ENCODE measurements at places on chromosomes 4 and X.

DNA sequence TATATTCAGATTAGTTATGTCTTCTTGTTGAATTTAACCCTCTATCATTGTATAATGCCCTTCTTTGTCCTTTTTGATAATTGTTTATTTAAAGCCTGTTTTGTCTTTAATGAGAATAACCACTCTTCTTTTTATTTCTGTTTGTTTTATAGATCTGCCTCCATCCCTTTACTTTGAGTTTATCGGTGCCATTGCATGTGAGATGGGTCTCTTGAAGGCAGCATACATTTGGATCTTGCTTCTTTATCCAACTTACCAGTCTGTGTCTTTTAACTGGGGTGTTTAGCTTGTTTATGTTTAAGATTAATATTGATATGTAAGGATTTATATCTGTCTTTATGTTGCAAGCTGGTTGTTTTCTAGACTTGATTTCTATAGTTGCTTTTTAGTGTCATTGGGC is 115.8 kb downstream of the RTL3 start:
- no peak for DNase-seq

DNA sequence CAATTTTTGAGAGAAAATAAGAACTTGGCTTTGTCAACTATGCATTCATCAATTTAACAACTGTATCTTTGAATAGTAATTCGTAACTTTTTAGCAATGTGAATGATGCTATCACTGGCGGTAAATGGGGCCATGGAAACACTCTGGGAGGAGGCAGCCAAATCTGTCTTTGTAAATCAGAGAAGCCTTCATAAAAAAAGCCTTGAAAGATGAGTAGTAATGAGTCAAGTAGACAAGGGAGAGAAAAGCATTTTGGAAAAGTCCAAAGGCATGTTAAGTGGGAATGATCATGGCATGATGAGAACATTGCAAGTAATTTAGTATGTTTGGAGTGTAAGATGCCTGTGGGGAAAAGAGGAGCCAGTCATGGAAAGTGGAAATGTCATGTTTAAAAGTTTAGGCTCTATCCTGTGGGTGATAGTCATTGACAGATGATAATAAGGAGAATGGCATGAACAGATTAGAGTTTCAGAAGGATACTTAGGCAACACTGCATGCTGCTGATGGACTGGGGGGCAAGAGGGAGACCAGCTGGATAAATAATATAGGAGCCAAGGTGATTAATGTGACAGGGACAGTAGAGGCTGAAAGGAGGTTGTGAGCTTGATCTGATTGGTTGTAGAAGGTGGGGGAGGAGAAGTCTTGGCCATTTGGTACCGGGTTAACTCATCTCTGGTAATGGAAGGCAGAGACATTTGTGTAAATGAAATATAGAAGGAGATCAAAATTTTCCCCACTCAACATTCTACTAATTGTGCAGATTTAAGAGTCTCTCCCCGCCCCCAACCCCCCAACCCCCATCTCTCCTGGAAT is 16.3 kb downstream of the SPRY1 start:
- no peak for DNase-seq

DNA sequence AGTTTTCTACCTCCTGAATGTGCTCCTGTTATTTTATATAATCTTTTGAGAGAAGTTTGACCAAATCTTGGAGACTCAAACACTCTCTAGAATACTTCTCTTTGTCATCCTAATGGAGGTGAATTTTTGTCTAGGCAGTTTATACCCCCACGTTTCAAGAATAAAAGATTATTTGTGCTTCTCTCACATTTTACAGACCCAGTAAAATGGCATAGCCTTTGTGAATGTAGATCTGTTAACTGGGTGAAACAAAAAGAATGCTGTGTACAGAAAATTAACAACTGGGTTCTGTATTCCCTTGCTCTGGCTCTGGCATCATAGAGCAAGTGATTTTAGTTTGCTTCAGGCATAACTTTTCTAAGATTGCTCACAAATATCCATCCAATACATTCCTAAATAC is 26.1 kb downstream of the GASK1B start:
- DNase-seq, result no peak

GRCh38 chr4:159173886-159174285 is 71.0 kb downstream of the RAPGEF2 start:
- no peak for DNase-seq

- DNase-seq, result no peak
Observed at GRCh38 chr4:44544158-44544557, 95.5 kb upstream of the KCTD8 start.

DNA sequence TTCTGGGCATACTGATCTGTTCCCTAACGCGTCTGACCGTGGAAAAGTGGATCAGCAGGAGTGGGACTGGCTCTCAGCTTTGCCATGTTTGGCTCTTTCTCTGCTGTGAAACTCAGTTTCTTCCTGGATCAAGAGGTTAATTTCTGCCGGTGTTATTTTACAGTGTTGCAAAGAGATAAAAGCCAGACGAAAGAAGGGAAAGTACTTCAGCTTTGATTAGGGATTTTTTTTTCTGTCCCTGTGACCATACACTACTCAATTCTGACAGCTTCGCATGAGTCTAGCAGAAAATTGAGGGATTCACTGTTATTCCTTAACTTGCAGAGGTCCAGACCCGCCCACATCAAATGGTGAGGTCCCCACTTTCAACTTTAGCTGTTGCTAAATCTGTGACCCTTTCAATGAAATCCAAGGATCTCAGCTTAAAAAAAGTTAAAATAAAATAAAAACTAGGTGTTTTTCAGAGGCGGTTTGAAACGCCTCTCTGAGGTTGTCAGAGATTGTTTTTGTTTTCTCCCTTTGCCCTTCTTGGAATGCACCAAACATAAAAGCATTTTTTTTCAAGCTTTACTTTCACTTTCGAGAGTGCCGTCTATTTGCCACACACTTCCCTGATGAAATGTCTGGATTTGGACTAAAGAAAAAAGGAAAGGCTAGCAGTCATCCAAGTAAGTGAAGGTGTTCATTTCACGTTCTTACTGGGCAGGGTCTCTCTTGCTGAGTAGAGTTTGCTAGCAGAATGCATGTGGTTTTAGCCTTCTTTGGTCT is at the start of gene TLR3:
Gene TLR3, plus strand, starts transcription at position 576 of the 768 bp plus-strand sequence. CDS start 7,464 bp downstream, outside the sequence.
- DNase-seq, result no peak

GRCh38 chrX:80513625-80514024 is 93.4 kb downstream of the TENT5D start:
- no peak for DNase-seq

DNA sequence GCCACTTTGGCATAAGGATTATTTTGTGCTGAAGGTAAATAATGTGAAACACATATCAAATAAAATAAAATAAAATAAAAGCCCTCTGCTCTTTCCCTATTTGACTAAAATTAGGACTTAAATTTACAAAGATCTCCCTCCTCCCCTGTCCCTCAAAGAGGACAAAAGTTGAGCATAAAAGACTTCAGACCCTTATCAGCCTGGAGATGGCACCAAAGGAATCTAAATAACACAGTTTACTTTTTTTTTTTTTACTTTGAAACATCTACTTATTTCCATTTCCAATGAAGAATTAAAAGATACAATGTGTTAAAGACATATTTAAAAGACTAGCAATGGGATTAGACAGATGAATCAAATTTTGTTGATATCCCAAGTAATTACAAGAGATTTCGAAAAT is 89.7 kb downstream of the EPHA5 start:
- no peak for DNase-seq

- DNase-seq, result no peak
Observed at GRCh38 chr4:172995161-172995560, 173.4 kb upstream of the GALNT7 start.

- no peak for DNase-seq
Observed at GRCh38 chr4:186819342-186820086, 95.9 kb upstream of the FAT1 start.

- DNase-seq, result no peak
Observed at GRCh38 chrX:78124307-78124706, 15.1 kb downstream of the TAF9B start.

GRCh38 chr4:1403177-1403583 is 3.1 kb downstream of the NKX1-1 start:
- no peak for DNase-seq

- DNase-seq, result no peak
Observed at GRCh38 chr4:30536231-30536630, 183.9 kb upstream of the PCDH7 start.

DNA sequence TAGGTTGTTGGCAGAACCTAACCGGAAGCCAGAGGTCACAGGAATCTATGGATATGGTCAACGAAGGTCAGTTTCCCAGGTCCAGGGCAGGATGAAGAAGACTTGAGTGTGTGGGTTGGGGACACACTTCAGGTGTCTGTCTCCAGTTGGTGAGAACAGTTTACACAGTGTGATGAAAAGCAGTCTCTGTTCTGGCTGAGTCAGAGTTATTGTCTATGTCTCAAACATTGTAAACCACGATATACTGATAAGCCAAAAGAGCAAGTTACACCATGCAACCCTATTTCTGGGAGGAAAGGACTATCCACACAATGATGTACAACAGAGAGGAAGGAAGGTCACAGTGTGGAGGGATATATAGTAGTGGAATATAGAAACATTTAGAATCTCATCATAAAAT is 187.1 kb upstream of the C1QTNF7 start:
- DNase-seq, result no peak

DNA sequence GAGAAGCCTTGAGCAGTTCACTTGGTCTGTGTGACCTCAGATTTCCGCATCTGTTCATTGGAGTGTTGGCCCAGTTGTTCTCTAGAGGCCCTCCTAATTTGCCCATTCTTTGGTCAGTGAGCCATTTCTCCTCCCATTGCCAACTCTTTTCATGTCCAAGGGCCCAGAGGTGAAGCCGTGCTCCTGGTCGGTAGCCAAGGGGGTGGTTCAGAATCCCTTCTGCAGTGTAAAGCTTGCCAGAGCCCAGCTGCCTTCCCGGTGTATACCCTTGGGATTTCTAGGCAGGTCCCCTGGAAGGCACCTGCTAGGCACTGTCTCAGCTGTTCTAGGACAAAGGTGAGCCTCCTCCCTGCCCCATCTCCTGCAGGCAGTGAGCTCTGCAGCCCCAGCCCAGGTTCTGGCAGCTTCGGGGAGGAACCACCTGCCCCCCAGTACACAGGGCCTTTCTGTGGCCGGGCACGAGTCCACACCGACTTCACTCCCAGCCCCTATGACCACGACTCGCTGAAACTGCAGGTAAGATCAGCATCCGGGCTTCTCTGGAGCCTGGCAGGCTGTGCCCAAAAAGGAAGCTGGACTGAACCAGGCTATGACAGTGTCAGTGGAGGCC is 12.3 kb downstream of the SASH3 start:
- no peak for DNase-seq

DNA sequence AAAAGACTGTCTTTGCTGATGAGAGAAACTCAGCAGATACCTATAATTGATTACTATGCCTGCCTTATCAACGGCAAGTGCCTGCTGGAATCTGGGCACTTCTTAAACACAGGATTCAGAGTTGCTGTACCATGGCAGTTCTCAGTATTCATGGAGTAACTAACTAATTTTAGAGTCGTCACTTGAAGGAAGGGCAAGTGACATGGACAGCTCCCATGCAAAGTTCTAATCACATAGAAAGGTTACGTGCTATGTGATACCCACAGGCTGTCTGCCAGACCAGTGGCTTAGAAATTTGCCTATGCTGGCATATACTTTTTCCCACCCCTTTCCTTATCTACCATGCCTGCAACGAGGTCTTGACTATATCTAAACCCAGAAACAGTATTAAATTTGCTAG is 931.1 kb upstream of the TENM3 start:
- DNase-seq, result no peak

GRCh38 chr4:135274416-135274815 is 1072.8 kb upstream of the PABPC4L start:
- DNase-seq, result no peak

DNA sequence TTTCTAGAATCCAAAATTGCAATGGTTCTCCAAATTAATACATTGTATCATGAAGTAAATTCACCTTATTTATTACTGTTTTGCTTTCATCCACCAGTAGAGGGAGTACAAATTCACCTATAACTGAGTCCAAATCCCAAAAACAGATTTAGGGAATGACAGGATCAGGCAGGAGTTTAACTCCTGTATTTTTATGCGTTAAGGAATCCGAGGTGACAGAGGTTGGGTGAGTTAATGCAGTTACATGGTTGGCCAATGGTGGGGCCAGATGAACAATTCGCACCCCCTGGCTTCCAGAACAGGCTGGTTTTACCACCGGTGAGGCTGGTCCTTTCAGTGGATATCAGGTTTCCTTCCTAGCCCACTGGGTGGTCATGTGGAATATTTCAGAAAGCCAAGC is 82.4 kb downstream of the MTNR1A start:
- DNase-seq, result peak; percentile 7

DNA sequence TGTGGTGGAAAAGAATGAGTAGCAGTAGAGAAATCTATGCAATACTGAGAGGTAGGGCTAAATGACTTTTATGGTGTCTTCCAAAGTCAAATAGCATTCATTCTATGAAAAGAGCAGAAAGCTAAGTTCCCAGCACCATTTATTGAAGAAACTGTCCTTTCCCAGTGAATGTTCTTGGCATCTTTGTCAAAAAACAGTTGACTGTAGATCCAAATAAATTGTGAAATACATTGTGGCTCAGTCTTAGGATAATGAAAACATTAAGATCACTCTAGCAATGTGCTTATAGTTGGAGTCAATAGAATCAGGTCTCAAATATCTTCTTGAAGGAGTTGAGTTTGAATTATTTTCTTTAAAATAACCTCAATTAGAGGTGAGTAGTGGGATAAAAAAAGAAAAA is 19.4 kb downstream of the AREG start:
- DNase-seq, result no peak

- peak; percentile 12 for DNase-seq
Observed at GRCh38 chrX:129823115-129823514, 20.6 kb downstream of the ZDHHC9 start.

DNA sequence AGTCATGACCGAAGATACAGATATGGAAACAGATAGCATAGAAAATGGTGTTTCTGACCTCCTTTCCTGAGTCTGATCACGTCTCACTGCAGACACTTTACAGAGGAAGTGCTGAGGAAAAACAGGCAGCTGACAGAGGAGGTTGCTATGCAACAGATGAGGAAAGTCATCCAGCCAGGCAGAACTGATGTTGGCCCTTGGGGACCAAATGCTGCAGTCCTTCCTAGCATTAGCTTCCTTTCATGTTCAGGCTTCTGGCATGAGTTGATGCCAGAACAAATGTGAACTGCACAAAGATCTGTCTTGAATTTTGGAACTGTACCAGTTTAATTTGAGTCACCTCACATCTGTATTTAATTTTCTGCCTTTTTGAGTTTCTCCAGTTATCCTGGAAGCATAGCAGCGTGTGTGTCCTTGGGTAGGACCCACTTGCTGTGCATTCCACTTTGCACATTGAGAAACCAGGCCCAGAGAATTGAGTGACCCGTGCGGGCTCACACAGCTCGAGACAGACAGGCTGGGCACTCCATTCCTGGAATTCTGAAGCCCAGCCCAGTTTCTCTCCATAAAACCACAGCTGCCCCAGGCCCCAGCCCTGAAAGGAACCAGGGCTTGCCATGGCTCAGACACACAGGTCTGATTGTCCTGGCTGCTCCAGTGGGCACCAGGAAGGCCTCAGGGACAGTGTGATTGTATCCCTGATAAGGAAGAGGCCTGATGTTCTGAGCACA is 1.4 kb upstream of the MAGED1 start:
- no peak for DNase-seq

- DNase-seq, result no peak
Observed at GRCh38 chr4:141702472-141703182, 66.2 kb downstream of the IL15 start.

GRCh38 chr4:27233531-27233930 is 372.9 kb downstream of the STIM2 start:
- no peak for DNase-seq

Measured in smooth muscle cell of the brain vasculature (primary cell).